D341Med (cell line): ENCODE measurements at places on chromosomes 11 and 22.

- DNase-seq, result peak; percentile 66
Measured at GRCh38 chr11:8070417-8071115, 10.4 kb upstream of the TUB start.

- no peak for DNase-seq
Measured at GRCh38 chr11:8258289-8258688, 5.4 kb downstream of the LMO1 start.

- no peak for DNase-seq
Measured at GRCh38 chr11:64858467-64859263, 14.2 kb upstream of the CDC42BPG start.

- peak; percentile 60 for DNase-seq
Measured at GRCh38 chr11:61367406-61367805, 5.2 kb downstream of the TMEM138 start.

- DNase-seq, result no peak
Measured at GRCh38 chr11:26985943-26986342, 8.0 kb upstream of the FIBIN start.

DNA sequence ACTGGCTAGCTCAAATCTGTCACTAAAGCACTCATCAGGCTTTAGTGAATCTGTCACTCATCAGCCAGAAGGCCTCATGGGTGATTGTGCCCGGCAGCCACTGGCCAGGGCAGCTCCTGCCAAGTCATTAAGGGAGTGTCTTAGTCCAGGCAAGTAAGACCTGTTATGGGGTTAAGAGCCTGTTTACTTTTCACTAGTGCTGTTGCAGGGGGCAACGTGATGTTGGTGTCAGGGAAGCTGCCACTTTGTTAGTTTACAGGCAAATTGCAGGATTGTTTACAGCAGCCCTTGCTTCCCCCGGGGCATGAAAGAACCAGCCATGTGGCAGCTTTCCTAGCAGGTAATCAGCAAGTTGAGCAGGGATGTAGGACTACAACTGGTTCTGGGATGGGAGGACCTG is 155.6 kb upstream of the NCAM1 start:
- DNase-seq, result no peak

DNA sequence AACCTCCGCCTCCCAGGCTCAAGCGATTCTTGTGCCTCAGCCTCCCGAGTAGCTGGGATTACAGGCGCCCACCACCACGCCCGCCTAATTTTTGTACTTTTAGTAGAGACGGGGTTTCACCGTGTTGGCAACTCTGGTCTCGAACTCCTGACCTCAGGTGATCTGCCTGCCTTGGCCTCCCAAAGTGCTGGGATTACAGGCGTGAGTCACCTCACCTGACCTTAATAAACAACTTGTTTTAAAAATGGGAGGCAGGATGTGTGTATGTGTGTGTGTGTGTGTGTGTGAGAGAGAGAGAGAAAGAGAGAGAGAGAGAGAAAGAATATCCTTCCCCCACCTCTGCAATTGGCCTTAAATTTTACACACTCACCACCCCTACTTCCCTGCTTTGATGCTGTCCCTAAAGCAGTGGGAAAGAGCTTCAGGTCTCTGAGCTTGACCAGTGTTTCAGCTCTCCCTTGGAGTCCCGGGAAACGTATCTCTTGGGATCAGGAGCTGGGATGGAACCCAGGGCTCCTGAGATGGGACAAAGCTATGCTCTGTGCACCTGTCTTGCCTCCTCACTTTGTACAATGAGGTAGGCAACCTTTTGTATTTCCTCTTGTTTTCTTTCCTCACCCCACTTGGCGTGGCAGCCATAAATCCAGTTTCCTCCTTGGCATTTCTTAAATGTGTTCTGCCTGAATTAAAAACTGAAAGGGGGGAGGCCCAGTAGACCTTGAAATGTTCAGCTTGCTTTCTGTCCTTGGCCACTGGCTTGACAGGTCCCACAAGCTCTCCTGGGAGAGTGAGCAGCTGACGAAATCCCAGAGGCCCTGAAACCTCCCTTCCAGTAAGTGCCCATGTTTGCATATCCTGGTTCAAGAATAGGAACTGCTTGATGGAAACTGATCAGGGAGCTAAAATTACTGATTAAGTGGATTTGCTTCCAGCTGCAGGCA is 17.8 kb upstream of the XBP1 start:
- DNase-seq, result no peak

GRCh38 chr11:23725752-23726151 is 771.1 kb upstream of the LUZP2 start:
- no peak for DNase-seq

DNA sequence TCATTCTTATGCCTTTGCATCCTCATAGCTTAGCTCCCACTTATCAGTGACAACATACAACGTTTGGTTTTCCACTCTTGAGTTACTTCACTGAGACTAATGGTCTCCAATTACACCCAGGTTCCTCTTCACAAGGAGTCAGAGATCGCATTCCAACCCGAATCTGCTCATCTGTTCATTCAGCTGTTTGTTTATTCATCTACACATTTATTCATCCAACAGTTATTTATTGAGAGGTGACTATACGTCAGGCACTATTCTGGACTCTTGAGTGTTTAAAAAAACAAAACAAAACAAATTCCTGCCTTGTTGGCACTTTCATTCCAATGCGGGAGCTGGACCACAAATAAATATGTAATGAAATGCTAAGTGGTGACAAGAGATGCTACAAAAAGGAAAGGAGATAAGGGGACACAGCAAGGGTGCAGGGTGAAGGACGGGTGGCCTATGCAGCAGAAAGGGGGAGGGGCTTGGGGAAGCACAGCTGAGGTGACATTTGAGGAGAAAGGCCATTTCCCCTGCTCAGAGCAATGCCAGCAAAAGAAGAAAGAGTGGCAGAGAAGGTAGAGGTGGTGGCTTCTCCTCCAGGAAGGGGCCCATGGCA is 393.8 kb upstream of the SYN3 start:
- no peak for DNase-seq

DNA sequence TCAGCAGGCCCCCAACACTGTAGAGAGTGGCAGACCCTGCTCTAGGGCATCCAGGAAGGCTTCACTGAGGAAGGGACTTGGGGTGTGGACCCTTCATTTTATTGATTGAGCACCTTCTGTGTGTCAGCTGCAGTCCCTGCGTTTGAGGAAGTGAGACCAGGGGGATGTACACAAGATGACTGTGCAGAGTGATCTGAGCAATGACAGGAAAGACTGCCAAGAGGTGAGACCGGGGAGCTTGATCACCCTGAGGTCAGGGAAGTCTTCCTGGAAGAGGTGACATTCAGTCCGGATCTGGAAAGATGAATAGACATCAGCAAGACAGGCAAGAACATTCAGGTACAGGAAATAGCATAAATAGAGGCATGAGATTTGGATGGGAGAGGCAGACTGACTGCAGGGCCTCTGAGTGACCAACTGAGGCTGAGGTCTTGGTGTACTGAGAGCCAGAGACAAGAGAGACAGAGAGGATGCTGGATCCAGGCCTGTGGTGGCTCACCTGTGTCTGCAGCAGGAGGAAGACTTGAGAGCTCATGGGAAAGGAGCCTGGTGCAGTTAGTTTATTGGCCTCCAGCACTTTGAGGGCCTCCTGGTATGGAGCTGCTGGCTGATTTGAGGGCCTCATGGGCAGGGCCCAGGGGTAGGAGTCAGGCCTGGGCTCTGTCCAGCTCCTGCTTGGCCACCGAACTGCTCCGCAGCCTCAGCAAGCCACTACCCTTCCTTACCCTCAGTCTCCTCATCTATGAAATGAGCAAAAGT is 5.2 kb downstream of the DGAT2 start:
- no peak for DNase-seq

- no peak for DNase-seq
Measured at GRCh38 chr11:1702506-1702905, 5.5 kb downstream of the KRTAP5-6 start.

GRCh38 chr11:108961095-108961494 is 296.2 kb downstream of the DDX10 start:
- DNase-seq, result no peak

- no peak for DNase-seq
Measured at GRCh38 chr11:35746356-35747153, 84.0 kb downstream of the TRIM44 start.

DNA sequence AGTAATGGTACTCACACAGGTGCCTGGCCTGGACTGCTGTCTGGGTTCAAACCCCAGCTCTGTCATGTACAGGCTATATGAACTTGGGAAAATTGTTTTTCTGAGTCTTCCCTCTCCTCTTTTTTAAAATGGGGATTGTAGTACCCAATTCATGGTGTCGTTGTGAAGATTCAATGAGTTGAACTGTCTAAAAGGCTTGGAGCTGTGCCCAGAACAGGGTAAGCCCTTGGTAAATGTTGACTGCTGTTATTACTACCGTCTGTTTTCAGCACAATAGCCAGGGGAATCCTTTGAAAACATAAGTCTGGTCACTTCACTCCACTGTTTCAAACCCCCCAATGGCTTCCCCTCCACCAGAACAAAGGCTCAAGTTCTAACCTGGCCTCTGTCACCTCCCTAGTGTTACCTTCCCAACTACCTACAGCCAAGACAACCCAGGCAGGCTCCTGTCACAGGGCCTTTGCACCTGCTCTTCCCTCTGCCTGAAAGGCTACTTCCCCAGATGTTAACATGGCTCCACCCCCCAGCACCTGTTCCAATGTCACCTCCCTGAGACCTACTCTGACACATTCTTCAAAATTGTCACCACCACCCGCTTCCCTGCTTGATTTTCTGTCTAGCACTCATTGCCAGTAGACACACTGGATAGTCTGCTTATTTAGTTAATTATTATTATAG is 152.8 kb downstream of the CHST1 start:
- DNase-seq, result no peak

DNA sequence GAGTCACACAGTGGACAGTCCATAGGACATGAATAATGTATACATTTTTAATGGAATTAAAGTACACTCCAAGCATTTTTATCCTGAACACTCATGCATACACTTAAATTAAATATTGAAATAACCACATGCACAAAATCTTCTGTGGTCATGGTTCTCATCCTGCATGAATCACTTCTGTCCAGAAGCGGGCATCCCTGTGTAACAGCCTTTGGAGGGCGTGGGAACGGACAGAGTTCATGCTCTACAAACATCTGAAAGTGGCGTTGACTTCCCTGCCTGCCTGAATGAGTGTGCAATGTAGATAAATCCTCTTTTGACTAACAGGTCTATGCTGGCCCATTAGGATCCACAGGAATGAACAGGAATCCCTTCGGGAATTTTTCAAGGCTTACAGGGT is 780.2 kb downstream of the BRD1 start:
- no peak for DNase-seq

GRCh38 chr22:22030493-22031182 is 48.1 kb upstream of the TOP3B start:
- no peak for DNase-seq

- peak; percentile 82 for DNase-seq
Measured at GRCh38 chr11:118607401-118608359, at the start of gene PHLDB1. TSS of gene PHLDB1 (plus strand) at chr11:118607615. CDS start at chr11:118613837, 6,222 bp downstream.

DNA sequence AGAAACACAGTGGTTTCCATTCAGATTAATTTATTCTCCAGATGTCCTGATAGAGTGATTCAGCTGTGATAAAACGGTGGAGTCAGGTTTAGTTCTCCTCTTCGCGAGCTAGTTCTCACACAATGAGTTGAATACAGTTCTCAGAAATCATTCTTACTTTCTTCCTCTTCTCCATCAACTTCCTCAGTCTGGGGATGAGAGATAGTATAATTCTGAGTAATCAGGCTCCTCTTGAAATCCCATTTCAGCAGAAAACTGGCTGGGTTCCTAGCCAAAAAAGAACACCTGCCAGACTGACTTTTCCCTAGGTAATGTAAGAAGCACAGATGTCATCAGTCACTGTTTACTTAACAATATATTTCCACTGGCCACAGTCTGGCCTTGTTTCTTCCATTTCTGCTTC is 76.7 kb downstream of the SVIP start:
- DNase-seq, result no peak

DNA sequence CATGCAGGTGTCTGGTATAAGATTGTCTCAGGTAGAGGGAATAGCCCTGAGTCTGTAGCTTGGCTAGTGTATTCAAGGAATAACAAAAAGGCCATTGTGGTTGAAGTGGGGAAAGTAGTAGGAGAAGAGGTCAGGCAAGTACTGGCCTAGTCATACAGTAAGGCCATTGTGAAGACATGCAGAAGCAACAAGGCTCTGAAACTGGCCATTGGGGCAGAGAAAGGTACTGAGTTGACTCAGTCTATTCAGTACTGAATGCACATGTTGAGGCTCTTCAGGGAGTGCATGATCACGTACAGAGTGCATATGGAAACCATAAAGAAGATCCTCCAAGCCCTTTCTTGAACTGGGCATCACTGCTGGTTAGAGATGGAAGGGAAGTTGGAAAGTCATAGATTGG is 477.6 kb downstream of the SOX6 start:
- no peak for DNase-seq
